Smooth muscle cell of the brain vasculature (primary cell): ENCODE measurements at places on chromosomes 12 and 14.

DNA sequence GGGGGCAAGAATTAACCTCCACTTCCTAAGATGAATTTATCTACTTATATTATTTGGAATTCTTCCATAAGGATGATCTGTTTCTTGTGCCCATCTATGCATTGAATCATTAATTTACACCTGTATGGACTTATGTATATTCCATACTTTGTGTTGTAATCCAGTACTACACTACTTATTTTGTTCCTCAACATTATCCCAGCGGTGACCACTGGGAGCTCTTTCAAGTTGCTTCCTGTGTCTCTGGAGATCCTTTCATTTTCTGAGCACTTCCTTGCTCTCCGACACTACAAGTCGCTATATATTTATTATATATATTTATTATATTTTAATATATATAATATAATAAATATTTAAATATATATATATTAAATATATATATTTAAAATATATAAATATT is 54.9 kb upstream of the SCN8A start:
- DNase-seq = no peak

GRCh38 chr12:55940065-55940732 is 9.2 kb downstream of the DGKA start:
- DNase-seq = no peak

DNA sequence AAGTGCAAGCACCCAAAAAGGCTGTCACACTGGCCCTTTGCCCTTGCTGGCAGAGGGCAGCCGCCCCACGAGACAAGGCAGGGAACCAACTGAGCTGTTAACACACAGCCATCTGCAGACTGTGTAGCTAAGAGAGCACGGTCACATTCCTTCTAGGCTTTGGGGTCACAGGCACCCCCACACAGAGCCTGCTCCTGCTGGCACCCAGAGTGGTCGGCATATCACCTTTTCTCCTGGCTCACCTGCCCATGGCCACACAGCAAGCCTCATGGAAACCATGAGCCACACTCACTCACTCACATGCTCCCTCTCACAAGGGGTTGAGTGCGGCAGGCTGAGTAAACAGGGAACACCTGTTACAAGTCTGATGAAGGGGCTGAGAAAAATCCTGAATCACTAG is 214.5 kb downstream of the PCNX1 start:
- DNase-seq = no peak

- DNase-seq = no peak
These were observed 785.3 kb downstream of the TRHDE start for GRCh38 chr12:73057428-73057827.

- no peak for DNase-seq
These were observed 139.6 kb downstream of the PRKD1 start for GRCh38 chr14:29788093-29788492.

- DNase-seq = no peak
These were observed 45.7 kb upstream of the MDM1 start for GRCh38 chr12:68377881-68378280.

DNA sequence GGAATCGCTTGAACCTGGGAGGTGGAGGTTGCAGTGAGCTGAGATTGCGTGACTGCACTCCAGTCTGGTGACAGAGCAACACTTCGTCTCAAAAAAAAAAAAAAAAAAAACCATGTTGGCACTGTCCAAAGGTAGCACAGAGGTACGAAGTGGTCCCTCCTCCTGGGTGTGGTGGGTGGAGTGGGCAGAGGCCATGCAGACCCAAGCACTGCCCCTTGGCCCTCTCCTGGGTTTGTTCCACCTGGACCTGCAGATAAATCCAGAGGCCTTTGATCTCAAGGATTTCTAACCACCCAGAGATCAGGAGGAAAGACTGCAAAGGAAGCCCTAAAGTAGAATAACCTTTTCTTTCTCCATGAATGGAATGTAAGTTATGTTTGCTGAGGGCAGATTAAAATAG is 8.7 kb upstream of the GALNT6 start:
- no peak for DNase-seq

DNA sequence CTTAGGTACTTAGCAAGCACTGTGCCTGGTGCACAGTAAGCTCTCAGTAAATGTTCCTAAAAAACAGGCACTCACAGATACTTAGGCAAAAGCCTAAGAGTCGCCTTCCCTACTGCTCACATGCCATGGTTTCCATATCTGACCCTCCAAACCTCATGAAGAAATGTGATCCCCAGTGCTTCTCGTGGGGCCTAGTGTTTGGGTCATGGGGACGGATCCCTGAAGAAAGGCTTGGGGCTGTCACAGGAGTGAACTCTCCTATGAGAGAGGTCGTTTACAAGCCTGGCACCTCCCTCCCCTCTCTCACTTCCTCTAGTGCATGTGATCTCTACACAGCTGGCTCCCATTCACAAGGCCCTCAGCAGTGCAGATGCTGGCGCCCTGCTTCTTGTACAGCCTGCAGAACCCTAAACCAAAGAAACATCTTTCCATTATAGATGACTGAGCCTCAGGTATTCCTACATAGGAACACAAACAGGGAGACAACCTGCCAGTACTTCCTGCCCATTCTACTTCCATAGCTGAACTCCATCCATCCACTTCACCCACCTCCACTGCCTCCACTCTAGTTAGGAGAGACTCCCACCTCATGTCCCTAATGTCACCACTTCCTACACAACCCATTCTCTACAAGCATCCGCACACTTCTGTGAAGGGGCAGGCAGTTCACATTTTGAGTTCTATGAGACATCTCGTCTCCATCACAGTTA is 2.9 kb downstream of the SLC15A4 start:
- DNase-seq = no peak

DNA sequence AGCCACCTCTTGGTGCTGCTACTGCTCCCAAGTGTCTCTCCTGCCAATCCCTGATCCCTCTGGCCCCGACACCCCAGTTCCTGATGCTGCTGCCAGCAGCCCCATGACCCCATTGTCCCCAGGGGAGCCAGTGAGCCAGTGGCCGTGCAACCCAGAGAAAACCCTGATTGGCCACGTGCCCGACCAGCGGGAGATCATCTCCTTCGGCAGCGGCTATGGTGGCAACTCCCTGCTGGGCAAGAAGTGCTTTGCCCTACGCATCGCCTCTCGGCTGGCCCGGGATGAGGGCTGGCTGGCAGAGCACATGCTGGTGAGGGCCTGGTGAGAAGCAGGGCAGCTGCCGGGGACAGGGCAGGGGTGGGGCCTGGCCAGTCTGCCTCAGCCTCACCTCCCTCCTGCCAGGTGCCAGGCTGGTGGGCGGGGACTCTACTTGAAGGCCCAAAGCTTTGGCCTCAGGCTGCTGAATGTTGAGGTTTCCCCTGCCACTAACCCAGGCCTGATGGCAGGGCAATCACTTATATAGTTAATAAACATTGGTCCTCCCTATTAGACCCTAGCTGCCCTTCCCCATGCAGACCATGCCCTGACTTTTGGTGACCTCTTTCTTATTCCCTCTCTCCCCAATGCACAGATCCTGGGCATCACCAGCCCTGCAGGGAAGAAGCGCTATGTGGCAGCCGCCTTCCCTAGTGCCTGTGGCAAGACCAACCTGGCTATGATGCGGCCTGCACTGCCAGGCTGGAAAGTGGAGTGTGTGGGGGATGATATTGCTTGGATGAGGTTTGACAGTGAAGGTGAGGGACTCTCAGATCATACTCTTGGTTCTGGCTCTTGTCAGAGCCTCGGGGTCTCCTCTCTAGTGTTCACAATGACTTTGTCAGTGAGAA is 5.1 kb downstream of the PCK2 start:
- DNase-seq = no peak

- DNase-seq = no peak
These were observed 21.4 kb upstream of the FOXG1 start for GRCh38 chr14:28745176-28745575.

DNA sequence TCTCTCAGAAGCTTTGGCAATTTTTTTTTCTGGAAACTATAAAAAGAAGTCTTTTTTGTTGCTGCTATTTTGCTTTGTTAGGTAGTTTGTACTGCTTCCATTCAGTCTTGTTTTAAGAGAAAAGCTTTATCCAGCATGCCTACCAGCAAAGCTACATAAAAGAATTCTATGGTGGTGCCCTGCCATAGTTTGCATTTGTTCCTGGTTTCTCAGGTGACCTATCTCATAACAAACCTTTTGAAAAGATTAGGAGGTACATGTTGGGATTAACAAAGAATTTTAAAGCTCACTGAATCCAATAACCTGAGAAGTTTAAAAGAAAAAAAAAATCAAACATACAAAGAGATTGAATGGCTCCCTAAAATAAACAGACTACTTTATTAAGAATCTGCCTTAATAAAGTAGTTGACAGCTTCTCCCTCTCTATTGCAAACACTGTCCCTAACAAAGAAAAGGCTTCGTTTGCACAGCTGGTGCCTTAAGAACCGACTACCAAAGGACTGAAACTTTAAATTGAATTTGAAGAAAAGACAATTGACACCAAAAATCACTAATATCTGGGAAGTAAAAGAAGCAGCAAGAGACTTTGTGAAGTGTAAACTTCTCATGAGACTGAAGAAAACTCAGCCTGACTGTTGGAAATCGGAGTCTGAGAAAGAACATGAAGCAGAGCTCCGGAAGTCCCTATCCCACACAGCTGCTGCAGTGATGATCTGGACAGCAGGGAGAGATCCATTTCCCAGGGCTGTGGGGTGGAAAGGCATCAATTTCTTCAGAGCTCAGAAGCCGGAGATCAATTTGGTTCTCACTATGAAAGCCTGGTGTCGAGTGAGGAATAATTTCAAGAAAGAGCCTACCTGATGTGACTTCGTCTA is 102.7 kb upstream of the PLEKHA5 start:
- DNase-seq = no peak

DNA sequence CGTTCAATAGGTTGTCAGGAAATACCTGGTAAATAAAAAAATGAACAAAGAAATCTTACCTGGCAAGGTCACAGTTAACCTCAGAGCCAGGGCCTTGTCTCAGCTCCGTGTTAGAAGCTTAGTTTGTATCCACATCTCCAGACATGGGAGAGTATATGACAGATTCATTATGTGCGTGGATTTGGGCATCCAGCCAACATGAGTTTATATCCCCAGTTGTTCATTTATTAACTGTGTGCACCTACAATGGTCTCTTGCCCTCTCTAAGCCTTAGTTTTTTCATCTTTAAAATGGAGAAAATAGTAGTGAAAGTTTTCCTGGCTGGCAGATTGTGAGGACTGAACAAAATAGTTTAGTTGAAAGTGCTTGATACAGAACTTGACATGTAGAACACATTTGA is 437.8 kb downstream of the NPAS3 start:
- DNase-seq = no peak

DNA sequence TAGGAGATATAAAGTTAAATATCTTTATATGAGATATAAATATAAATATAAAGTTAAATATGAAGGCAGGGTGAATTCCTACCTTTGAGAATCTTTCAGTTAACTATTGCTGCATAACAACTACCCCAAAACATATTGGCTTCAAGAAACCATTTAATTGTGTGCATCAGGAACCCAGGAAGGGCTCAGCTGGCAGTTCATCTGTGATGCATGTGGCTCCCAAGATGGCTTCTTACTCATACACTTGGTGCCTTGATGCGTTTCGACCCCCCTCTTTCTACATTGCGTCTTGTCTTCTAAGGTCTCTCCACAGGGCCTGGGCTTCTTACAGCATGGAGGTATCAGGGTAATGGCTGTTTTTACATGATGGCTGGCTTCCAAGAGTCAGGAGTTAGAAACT is 253.9 kb upstream of the CRY1 start:
- no peak for DNase-seq

GRCh38 chr12:89782807-89783206 is 74.2 kb upstream of the ATP2B1 start:
- DNase-seq = no peak

DNA sequence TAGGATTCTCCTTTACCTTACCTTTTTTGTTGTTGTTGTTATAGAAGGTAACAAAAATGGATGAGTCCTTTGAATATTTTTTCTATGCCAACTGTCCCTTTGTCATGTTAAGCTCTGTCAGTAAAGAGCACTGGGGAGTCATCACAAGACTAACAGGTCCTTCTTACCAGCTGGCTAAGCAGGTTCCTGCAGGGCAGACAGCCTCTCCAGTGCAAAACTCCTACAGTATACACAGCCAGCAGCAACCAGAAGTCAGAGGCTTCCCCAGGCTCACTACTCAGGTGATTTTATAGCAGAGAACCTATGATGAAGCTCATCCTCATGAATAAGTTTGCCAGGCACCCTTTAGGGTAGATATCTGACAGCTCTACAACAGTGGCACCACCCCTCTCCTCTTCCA is 271.1 kb downstream of the RERGL start:
- DNase-seq = no peak

DNA sequence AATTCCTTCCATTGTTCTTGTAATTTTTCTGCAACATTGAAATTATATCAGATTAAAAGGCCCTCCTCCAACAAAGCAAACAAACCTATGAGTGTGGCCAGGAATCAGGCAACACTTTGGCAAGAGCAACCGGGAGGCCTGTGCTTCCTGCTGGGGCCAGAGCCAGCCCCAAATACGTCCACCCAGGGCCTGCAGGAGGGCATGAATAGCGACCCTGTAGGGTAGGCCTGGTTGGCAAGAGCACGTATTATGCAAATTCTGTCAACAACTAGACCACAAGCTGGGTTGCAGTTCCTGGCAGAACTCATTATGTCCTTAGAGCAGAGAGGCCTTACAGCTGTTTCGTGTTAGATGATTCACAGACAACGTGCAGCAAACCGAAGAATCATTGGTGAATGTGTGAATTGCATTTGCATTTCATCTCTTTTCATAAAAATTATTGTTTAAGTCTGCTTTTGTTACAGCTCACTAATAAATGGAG is 26.9 kb upstream of the LGALS3 start:
- peak; percentile 90 for DNase-seq

- no peak for DNase-seq
These were observed 146.4 kb downstream of the FOXN3 start for GRCh38 chr14:89270439-89271227.

DNA sequence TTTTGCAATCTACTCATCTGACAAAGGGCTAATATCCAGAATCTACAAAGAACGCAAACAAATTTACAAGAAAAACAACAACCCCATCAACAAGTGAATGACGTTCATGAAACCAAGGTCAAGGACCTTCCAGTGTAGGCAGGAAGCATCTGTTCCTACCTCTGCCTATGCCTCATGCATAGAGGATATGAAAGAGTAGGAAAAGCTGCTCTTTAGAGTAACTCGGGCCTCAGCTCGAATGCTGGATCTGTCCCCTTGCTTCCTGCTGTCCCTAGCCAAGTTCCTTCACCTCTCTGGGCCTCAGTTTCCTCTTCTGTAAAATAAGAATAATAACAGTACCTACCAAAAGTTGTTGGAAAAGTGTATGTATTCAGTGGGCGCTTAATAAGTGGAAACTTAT is 65.0 kb downstream of the FOXN4 start:
- no peak for DNase-seq

GRCh38 chr14:69943084-69943780 is 64.0 kb downstream of the SMOC1 start:
- DNase-seq = no peak

- DNase-seq = no peak
These were observed 11.2 kb upstream of the NCKAP1L start for GRCh38 chr12:54486173-54486867.

DNA sequence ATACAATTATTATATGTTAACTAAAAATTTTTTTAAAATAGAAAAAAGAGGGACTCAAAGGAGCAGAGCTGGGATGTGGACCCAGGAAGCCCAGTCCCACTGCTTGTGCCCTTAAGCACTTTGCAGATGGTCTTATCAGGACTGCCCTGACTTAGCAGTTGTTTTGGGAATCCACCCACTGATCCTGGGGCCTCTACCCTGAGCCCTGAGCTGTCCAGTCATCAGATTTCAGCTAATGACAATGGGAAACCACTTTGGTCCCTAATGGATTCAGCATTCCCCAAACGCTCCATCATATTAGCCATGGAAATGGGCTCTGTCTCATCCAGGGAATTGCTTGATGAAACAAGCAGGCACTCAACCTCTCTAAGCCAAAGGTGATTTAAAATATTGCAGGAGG is 22.5 kb upstream of the WSCD2 start:
- DNase-seq = no peak

GRCh38 chr14:22807432-22808087 is 7.7 kb downstream of the SLC7A7 start:
- no peak for DNase-seq
